ENCODE measurements at places on chromosomes 16 and 17.
A peak's percentile ranks its signal among the peaks of the same experiment; 100 is the strongest.

- no peak for DNase-seq
Observed at GRCh38 chr17:41750862-41751261, 16.4 kb upstream of the HAP1 start.

DNA sequence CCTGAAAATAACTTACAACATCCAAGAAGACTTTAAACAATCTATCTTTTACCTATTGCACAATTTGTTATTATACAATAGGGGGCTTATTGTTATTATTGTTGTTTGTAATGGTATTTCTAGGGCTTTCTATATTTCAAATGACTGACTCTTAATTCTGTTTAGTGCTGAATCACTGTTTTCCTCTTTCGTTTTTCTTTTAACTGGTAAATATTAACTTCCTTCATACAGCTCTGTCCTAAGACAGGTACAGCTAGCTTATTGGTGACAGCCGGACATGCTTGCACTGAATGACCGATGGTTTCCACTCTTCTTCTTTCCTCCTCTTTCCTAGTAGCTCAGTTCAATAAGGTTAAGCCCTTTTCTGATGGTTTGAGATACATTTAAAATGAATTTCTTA lies 11.6 kb downstream of the KRTAP9-7 start:
- DNase-seq, result no peak

DNA sequence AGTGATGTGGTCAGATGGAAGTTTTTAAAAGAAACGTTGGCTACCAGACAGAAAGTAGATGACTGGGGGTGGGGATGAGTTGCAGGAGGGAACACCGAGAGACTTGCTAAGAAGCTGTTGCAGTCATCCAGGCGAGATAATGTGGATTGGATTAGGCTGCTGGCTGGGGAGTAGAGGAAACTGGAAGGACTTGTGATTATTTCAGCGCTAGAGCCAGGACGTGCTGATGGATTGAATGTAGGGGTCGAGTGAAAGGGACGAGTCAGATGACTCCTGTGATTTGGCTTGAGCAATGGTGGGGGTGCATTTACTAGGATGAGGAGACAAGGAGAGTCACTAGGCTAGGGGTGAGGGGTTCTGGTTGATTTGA lies 88.5 kb downstream of the CLEC16A start:
- DNase-seq, result peak; percentile 85

- DNase-seq, result no peak
Observed at GRCh38 chr16:12589676-12590075, 214.0 kb downstream of the CPPED1 start.

DNA sequence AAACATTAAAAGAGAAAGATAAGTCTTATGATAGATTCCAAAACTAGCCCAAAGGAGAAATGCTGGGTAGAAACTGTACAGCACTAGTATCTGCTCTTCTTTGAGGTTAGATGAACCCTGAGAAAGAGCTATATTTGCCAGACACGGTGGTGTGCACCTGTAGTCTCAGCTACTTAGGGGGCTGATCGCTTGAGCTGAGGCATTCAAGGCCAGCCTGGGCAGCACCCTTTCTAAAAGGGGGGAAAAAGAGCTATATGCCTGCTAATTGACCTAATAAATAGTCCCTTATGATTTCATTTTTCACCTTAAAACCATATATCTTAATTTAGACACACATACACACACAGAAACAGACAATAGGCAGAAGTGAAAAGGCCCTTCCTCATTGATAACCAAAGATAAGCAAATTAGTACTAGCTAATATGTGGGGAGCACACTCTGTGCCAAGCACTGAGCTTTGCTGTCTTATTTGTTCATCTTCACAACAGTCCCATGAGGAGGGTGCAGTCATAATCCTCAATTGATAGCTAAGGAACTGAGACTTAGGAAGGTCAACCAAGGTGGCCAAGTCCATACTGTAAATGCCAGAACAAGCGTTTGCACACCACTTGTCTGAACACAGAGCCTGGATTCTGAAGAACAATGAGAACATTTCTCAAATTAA lies 56.6 kb upstream of the NLK start:
- DNase-seq, result no peak

DNA sequence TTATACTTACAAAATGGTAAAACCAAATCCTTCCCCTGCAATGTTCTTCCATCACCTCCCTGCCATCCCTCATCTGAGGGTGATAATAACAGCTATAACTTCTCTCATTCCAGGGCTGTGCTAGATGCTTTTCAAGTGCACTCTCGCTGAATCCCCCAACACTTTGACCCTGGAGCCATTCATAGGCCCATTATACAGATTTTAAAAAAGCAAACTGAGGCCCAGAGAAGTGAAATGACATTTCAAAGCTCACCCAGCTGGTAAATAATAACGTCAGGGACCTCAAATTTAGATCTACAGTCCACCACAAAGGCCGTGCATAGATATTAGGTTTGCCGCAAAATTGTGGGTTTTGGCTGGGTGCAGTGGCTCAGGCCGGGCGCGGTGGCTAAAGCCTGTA lies 378.8 kb downstream of the SLC39A11 start:
- DNase-seq, result no peak

DNA sequence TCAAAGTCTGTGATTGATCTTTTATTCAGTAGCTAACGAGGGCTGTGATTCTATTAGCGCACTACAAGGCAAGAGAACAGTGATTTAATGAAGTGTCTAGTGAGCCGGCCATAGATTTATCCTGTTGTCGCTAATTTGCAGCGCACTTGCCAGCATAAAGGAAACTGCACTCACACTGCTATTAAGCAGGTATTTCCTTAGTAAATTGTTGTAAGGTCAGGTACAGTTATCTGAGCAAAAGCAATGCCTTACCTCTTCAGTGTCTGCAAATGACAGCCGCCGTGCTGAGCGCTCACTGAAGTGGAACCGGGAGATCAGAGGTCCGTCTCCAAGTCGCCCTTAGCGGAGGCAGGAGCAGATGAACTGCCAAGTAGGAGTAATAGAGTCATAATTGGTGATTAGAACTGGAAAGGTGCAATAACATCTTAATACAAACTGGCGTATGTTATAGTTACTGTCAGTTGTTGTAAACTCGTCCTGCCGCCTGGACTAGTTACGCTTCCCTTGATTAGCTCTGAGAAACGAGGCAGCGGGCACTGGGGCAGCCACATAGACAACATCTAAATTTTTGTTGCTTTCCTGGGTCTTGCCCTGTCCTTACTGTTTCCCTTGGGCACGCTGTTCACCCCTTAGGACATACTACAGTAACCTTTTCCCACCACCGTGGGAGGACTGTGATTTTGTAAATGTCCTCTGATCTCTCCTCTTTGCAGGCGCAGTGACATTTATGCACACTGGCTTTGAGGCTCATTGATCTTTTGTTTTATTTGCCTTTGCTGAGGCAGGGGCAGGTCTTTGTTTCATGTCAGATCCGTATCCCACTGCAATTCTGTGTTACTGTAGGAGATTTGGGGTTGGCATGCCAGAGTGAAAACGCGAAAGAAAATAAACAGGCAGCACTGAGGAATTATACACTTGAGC lies 363.1 kb downstream of the WWOX start:
- DNase-seq, result no peak

DNA sequence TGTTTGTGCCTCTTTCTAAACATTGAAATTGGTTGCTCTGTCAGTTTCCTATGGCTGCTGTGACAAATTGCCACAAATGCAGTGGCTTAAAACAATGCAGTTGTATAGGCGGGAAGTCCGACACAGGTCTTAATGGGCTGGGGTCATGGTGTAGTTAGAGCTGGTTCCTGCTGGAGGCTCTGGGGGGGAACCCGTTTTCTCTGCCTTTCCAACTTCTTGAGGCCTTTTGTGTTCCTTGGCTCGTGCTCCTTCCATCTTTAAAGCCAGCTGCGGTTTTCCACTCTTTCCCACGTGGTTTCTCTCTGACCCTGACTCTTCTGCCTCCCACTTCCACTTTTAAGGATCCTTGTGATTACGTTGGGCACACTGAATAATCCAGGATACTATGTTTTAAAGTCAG lies 12.5 kb downstream of the EPN2 start:
- DNase-seq, result no peak

All from AG10803 (cell line).